NCI-H187 (cell line): ENCODE measurements at places on chromosomes 6 and 20.

DNA sequence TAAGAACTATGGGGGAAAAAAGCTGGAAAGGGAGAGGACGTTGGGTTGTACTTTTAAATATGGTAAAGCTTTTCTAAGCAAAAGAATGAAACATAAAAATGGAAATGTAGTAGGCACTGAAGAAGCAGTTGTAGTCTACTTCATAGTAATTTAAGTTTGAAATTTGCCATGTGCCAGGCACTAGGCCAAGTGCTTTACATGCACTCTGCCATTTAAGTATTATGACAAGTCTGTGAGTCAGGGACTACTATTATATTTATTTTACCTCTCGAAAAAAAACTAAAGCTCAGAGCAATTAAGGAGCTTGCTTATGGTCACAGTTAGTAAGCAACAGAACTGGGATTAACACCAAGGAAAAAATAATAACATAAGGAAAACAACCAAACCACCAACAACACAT lies 257.8 kb downstream of the GMDS start:
- no peak for DNase-seq

DNA sequence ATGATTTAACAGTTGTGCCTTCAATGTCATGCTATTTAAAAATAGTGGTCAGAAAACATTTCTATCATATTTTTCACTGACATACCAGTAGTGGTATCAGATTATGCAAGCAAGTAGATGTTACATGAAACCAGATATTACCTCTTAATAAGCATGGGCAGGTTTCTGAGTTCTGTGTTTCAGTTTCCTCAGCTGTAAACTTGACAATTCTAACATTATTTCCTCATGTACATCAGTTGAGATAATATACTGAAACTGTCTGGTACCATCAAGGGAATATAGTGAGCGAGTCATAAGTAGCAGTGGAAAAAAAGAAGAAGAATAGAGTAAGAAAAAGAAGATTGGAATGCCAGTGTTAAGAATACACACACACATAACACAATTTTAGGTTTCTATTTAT lies 477.9 kb upstream of the MANEA start:
- DNase-seq: no peak

DNA sequence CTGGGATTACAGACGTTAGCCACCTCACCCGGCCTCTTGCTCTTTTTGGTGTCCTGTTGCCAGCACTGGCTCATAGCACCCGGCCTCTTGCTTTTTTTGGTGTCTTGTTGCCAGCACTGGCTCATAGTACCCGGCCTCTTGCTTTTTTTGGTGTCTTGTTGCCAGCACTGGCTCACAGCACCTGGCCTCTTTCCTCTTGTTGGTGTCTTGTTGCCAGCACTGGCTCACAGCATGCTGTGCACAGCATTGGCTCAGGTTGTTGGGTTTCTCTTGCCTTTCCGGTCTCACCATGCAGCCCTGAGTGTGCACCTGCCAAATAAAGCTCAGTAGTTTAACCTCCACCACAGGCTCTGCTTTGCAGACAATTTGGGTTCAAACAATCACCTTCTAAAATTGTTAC lies 208.2 kb downstream of the THBS2 start:
- DNase-seq: no peak

GRCh38 chr20:11205769-11206362 lies 532.1 kb upstream of the JAG1 start:
- DNase-seq: no peak

DNA sequence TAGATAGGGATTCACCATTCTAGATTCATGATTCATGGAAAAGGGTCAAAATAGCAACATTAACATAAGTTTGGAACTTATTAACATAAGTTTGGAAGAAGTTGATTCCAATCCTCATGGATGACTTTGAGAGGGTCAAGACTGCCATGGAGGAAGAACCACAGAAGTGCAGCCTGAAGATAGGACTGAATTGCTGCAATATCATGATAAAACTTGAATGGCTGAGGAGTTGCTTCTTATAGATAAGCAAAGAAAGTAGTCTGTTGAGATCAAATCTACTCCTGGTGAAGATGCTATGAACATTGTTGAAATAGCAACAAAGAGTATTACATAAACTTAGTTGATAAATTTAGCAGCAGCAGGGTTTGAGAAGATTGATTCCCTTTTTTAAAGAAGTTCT lies 62.2 kb downstream of the GMDS start:
- no peak for DNase-seq

- no peak for DNase-seq
Measured at GRCh38 chr20:50188879-50189680, 1.6 kb upstream of the CEBPB start.

DNA sequence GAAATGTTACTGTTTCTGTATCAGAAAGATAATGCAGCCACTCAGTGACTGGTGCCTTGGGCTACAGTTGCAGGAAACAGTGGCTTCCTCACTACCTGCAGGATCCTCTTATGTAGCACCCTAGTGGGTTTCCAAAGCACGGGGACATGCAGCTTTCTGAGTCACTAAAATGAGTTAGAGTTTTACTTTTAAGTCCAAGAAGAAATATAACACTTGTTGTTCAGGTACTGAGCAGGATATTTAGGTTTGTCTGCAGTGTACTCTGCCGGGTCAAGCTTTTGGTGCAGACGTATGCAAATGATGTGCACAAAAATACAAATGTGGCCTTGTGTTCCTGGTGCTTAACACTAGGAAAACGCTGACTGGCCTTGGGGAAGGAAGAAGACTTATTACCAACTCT lies 22.0 kb downstream of the ACSS1 start:
- DNase-seq: no peak

GRCh38 chr6:56552187-56553130 lies 90.2 kb downstream of the DST start:
- DNase-seq: no peak

- DNase-seq: no peak
Measured at GRCh38 chr6:87396595-87397392, 11.0 kb upstream of the CFAP206 start.

- no peak for DNase-seq
Measured at GRCh38 chr20:46083101-46083500, 6.7 kb downstream of the NCOA5 start.

DNA sequence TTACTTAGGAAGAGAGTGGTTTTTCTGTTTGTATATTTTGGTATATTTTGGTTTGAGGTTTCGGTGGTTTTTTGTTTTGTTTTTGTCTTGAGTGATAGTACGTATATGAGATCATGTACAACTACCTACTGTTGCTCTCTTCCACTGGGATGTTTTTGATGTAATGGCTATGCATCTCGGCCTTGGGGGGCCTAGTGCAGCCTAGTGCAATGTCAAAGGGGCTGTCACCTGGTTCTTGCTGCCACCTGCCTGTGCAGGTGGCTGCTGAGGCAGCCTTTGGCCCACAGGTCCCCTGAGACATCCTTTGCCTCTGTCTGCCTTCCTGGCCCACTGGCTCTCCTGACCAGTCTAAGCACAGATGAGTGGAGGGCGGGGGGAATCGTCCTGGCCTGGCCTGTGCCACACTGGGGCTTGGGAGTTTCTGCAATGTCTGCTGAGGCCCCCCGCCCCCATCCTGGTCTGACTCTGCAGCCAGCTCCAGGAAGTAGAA lies 546.6 kb downstream of the CD83 start:
- no peak for DNase-seq

GRCh38 chr6:68559070-68559469 lies 76.0 kb upstream of the ADGRB3 start:
- no peak for DNase-seq
